NCI-H526 (cell line): ENCODE measurements at places on chromosomes 2 and 18.

DNA sequence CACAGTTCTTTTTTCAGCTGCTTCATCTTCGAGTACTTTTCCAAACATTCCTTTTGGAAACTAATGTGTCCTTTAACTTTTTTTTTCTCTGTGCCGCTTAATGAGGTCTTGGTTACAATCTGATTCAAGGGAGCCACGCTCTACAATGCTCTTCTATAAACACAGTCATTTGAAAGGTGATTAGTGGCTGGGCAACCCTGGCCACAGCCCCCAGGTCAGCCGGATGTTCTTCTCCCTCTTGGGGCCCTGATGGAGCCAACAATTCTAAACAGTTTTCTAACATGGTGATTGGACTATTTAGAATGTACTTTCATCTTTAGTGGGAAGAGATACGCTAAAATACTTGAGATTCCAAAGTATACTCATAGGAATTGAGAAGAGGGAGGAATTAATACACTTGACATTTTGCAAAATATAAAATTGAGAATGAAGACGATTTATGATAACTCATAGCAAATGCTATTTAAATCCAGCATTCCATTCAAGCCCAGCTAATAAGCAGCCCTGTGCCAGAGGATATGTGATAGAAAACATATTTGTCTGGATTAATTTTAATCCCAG, 83.7 kb upstream of the MBOAT2 start:
- no peak for DNase-seq

DNA sequence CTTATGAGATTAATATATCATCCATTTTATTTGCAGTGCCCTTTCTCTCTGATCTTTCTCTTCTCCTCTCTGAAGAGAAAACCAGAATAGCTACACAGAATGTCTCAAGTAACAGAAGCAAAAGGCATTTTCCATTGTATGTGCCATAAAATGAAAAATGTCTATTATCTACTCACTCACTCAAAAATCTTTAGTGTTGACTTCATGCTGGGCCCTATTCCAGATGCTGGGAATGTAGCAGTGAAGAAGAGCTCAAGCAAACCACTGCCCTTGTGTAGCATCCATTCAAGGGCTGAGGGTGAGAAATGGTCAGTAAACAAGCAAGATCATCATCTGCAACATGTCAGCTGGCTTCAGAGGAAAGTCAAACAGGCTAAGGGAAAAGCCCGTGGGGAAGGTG, 427.7 kb downstream of the METTL4 start:
- DNase-seq, result no peak

GRCh38 chr2:218567797-218568189, 358 bp downstream of the USP37 start:
- peak; percentile 87 for DNase-seq

GRCh38 chr2:3264010-3264744, 113.4 kb downstream of the EIPR1 start:
- no peak for DNase-seq

GRCh38 chr2:209973328-209973727, 29.1 kb upstream of the RPE start:
- DNase-seq, result no peak

DNA sequence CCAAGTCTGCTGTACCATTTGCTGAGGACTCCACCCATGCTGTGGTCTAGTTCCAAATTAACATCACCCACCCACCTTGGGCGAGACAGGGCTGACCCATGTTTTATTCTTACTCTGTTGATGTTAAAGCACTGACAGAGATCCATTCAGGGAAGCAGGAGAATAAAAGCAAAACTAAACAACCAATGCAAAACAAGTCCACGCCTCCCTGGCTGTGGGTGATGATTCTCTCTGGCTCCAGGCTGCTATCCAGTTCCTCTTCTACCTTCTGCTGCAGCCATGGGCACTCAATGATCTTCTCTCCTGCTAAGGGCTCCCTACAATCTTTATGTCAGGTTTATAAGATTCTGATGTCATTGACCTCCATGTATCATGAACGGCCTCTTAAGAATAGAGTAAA, 786.6 kb upstream of the ID2 start:
- DNase-seq, result no peak

DNA sequence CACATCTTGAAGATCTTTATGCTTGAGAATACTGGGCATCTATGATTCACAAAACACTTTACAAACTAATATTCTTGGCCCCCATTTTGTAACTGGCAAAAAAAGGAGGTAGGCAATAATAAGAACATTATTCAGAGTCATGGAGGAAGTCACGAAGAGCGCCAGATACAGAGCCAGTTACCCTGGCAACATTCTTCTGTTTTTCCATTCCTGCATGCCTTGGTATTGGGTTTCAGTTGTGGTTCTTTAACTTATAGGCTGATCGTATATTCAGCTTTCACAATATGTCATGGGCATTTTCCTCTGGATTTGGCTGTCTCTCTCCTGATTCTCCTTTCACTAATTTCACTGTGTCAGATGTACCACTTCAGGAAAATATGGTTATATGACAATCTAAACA, 234.7 kb downstream of the HRH4 start:
- DNase-seq, result no peak
